AG20443 (cell line): ENCODE measurements at places on chromosomes 13 and 19.

- no peak for DNase-seq
Measured at GRCh38 chr13:23990455-23990854, 93.2 kb upstream of the C1QTNF9B start.

DNA sequence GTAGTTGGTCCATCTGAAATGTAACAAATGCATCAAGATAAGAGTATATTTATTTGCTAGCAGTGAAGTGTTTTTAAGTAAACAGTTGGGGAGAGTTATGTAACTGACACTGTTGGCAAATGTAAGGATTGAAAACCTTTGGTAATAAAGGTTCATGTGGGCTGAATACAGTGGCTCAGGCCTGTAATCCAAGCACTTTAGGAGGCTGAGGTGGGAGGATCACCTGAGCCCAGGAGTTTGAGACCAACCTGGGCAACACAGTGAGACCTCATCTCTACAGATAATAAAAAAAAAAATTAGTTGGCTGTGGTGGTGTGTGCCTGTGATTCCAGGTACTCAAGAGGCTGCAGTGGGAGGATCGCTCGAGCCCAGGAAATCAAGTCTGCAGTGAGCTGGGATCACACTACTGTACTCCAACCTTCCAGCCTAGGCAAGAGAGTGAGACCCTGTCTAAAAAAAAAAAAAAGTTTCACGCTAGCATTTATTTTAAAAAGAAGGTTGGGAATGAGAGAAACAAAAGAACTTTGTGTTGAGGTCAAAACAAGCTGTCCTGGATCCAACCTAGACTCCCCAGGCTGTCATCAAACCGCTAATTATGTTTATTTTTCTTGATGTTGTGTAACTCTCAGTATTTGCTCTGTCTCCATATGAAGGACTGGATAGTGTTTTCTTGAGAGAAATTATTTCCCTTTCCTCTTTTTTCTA lies 20.7 kb downstream of the SETDB2 start:
- no peak for DNase-seq

GRCh38 chr19:4531562-4532165 lies 3.4 kb downstream of the PLIN5 start:
- DNase-seq: no peak

GRCh38 chr19:4305257-4305612 lies 837 bp downstream of the FSD1 start:
- no peak for DNase-seq

DNA sequence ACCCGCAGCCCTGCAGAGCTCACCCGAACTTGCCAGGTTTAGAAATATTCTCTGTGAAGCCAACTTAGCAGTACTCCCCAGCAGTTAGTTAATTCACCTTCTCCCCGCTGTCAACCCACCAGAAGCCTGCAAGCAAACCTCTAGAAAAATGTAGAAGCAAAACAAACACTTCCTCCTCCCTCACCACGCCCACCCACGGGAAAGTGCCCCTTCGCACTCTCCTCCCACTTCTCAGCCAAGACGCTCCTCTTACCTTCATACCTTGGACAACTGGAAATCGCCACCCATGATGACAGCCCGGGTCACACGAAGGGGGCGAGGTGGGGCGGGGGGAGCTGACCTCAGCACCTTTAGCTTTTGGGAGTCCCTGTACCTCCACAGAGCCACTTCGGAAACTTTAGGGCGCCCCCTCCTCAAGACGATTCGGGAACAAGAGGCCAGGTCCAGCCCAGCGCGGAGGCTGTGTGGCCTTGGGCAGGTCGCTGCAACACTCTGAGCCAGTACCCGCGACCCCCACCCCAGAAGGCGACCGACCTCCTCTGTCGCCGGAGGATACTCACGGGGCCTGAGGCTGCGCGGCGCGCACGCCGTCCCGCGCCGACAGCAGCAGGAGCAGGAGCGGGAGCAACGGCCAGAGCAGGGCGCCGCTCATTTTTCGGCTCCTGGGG lies 485 bp downstream of the CPAMD8 start:
- DNase-seq: no peak

- peak; percentile 92 for DNase-seq
Measured at GRCh38 chr13:113863524-113864272, at the start of gene GAS6. Gene GAS6 (minus strand): TSS chr13:113864076. CDS start chr13:113863920, 156 bp downstream.

GRCh38 chr13:107799001-107799400 lies 416.3 kb downstream of the LIG4 start:
- DNase-seq: no peak

- no peak for DNase-seq
Measured at GRCh38 chr19:29890392-29890791, 51.6 kb upstream of the URI1 start.

DNA sequence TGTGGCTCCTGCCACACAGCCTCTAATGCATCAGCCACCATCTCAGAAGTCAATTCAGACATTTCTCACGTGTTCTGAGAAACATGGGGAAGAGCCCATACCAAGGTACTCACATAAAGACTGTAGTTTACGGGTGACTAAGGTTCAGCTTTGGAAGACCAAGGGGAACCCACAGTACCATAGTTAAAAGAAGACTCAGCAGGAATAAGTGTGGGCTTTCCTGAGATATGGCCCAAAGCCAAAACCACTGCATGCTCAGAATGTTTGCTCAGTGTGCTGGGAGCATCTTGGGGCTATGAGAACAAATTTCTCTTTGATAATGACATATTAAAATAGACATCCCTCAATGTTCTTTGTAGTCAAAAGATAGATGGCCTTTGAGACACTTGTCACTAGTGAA lies 283.8 kb downstream of the DCT start:
- peak; percentile 57 for DNase-seq

DNA sequence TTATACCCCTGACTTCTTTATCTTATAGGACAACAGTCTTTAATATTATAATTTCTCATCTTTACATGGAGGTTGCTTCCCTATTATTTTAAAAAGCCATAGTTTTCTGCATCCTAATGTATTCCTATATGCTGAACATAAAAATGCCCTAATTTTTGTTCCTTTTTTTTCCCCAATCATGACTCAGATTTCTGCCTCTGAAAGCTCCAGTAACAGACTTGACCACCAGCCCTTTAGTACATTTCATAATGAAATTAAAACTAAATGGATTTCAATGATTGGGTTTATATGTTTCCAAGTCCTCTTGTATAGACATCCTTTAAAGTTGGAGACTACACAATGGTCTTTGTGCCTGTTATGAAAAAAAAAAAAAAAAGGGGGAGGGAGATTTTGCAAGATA lies 712.5 kb downstream of the DIAPH3 start:
- no peak for DNase-seq

GRCh38 chr13:35157143-35157755 lies 215.2 kb downstream of the NBEA start:
- peak; percentile 47 for DNase-seq

DNA sequence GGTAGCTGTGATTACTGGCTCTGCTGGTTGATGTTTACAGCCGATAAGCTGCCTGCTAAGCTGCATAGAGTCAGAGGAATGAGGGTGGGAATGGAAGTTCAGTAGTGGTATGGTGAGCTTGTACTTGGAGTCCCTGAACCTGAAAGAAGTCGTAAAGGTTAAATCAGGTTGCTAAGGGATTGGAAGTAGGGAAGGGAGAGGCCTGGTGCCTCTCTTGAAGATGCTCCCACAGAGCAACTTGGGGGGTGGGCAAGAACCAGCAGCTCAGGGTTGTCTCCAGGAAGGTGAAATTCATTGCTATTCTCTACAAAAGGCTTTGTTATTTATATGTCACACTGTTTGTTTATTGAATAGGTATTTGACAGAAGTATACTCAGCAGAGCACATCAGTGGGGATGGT lies 73.8 kb upstream of the OLFM4 start:
- DNase-seq: no peak

DNA sequence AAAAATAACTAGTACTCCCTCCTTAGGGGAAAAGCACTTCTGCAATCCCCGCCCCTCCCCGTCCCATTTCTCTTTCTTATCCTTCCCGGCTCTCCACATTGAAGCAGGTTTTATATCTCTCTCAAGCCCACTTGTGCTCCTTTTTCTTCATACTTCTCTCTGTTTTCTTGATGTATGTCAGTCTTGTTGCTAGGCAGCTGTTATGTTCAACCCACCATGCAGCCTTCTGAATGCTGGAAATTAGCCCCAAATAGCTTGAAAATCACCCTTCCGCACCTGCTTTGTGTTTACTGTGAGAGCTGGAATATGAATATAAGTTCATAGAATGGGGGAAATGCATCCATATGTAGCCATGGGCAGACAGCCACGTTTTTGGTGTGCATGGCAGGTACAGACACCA lies 461.4 kb downstream of the MYO16 start:
- DNase-seq: no peak

DNA sequence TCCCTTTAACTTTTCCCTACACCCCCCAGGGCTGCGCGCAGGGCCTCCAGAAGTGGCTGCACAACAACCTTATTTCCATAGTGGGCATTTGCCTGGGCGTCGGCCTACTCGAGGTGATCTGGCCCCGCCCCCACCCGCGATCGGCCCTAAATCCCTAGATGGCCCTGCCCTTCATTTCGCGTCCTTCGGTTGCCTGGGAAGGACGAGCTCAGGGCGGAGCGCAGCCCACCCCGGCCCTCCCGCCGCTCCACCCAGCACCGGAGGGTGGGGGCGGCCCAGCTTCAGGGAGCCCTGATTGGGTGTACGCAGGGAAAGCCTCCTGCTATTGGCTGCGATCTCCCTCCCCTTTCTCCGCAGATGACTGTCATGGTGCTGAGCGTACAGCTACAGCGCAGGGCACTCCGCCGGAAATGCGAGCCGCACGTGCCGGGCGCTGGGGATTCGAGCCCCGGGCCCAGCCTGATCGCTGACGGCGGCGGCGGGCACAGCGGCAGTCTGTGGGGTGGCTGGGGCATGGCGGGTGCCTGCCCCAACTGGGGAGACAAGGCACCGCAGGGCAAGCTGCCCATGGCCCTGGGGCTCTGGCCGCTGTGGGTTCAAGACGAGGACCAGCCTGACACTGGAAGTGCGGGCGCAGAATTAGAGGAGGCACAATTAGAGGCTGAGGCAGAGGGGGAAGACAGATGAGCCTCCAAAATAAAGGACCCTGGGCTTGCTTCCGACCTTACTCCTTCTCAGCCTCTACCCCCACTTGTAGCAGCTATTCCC lies 4.3 kb downstream of the CD37 start:
- DNase-seq: peak; percentile 96

DNA sequence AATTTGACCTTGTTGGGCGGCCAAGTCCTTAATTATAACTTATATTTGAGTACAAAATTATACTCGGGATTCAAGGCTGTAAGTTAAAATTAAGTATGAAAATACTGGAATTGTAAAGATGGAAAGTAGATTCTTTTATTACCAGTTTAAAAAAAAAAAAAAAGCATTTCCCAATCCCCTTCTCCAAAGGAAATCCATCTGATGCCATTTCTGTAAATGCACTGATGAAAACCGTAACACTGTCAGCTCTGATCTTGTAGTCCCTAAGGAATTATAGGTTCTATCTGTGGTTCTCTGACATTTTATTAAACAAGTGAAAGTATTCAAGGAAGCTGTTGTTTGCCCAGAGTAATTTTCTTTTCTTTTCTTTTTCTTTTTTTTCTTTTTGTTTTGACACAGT lies 41.6 kb upstream of the HNRNPA1L2 start:
- no peak for DNase-seq

GRCh38 chr19:49423071-49423984 lies at the start of gene PTH2:
Gene PTH2 (minus strand): TSS chr19:49423441. CDS start chr19:49423339, 102 bp downstream.
- DNase-seq: no peak

DNA sequence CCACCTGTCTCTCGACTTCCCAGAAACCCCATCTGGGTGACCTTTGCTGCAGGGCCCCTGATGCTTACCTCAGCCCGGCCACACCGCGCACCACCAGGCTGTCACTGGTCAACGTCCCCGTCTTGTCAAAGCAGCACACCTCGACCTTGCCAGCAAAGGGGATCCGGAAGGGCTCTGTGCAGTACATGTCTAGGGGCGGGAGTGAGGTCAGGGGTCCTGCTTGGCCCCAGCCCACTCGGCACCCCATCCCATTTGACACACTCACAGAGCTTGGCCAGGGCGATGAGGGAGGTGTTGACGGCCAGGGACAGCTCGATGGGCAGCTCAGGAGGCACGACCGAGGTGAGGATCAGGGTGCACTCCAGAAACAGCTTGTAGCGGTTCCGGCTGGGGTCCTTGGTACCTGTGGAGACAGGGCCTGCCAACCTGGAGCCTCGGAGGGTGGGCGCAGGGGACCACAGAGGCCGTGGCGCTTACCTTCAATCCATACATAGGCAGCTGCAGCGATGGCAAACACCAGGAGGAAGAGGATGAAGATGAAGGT lies 8.4 kb downstream of the ATP13A1 start:
- no peak for DNase-seq

DNA sequence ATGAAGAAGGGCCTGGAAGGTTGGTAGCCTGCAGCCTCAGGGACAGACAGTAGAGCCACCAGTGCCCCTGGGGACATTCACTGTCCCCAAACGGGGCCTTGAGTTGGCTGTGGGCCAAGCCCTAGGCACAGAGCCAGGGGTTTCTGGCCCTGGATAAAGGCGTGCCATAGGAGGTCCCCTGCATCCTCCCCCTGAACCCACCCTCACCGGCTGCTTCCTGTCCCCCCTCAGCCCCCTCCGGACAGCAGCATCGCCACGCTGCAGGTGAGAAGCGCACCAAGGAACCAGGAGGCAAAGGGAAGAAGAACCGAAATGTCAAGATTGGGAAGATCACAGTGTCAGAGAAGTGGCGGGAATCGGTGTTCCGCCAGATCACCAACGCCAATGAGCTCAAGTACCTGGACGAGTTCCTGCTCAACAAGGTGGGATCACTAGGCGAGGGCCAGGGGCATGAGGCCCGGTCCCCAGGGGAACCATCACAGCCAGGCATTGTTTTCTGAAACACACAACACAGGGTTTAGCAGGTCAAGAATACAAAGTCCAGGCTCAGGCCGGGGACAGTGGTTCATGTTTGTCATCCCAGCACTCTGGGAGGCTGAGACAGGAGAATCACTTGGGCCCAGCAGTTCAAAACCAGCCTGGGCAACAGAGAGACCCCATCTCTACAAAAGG lies 14.6 kb upstream of the USE1 start:
- no peak for DNase-seq

- peak; percentile 85 for DNase-seq
Measured at GRCh38 chr19:11196406-11197287, 698 bp downstream of the KANK2 start.

GRCh38 chr19:33193865-33194362 lies at the start of gene LRP3:
Gene LRP3 (plus strand): TSS chr19:33194330. CDS start chr19:33194786, 456 bp downstream.
- peak; percentile 68 for DNase-seq

DNA sequence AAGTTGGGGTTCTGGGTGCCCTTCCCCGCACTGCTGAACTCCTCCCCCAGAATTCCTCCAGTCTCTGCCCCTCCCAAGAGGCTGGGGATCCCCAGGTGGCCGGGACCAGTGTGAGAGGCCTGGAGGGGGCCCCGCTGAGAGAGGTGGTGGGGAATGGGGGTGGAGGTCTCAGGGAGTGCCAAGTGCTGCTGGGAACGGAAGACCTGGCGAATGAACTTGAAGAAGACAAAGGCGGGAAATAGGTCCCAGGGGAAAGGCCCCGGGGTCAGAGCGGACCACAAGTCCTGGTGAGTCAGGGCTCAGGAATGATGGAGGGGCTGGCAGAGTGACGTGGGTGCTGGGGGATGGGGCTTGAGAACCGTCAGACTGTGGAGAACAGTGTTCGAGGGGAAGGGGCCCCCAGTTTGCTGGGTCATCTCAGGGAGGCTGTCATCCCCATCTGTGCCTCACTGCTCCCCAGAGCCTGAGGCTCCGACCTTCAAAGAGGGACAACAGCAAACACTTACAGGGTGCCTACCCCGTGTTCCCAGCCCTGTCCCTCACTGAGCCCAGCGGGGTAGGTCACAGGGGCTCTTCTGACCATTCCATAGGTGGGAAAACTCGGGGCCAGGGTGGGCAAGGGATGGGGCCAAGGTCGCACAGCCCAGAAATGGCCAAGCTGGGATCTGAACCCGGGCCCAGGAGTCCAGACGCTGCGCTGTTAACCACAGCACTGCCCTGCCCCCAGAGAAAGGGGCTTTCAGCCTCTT lies 16.0 kb upstream of the SEMA6B start:
- DNase-seq: peak; percentile 94
